Activated T-cell treated with anti-CD3 and anti-CD28 coated beads, Interleukin-2, amount 50 U/mL, for 48 hours (primary cell): ENCODE measurements at places on chromosomes 3 and 15.

- no peak for DNase-seq
Measured at GRCh38 chr3:62332835-62333244, 40.5 kb downstream of the FEZF2 start.

- no peak for DNase-seq
Measured at GRCh38 chr3:193190146-193190786, 50.8 kb upstream of the PLAAT1 start.

- no peak for DNase-seq
Measured at GRCh38 chr3:134332344-134332743, 41.9 kb downstream of the AMOTL2 start.

- DNase-seq: no peak
Measured at GRCh38 chr3:114567771-114568170, 273.9 kb downstream of the TIGIT start.

DNA sequence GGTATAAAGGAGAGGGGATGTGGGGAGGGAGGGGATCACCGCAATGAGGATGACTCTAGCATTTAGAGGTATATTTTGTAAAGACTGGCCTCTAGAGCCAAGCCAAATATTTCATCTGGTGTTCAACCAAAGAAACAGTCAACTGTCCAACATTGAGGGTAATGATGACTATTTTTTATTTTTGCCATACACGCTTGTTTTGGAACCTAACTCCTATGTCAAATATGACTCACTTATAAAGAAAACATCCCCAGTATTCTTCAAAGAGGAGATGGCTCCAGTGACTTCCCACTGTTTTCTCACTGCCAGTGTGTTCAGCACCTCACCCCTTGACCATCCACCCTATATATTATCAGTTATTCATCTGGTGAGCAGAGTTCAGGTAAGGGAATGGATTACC, 77.3 kb downstream of the WNT5A start:
- no peak for DNase-seq

GRCh38 chr3:60552581-60552980, 698.7 kb downstream of the FHIT start:
- DNase-seq: no peak

DNA sequence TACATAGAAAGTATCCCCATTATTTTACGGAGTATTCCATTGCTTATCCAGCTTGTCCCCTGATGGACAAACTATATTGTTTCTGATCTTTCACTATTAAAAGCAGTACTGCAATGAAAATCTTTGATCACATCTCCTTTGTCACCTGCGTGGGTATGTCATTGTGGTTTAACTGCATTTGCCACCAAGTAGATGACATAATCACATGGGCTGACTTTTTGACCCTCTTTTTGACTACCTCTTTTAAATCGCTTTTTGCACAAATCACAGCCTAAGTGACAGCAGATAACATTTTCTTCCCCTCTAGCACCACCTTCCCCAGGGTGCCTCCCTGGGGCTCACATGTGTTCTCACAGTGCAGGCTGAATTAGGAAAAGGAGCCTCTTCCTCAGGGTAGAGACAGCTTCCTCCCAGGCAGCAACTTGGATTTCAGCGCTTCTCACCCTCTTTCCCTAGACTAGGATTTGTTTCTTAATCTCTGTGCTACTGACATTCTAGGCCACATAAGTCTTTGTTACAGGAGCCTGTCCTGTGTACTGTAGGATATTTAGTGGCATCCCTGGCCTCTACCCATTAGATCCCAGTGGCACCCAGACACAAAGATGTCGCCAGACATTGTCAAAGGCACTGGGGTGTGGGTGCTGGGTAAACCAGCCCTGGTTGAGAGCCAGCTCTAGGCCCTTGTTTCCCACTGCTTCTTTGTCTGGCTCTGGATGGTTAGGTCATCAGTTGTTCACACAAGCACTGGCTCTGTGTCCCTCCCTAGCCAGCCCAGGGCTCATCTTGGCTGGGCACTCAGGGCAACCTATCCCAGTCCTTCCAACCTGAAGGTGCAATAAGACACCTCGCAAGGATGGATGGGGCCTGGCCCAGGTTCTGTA, 1.3 kb upstream of the RBP1 start:
- no peak for DNase-seq
